ENCODE measurements at places on chromosomes 7 and 10.

DNA sequence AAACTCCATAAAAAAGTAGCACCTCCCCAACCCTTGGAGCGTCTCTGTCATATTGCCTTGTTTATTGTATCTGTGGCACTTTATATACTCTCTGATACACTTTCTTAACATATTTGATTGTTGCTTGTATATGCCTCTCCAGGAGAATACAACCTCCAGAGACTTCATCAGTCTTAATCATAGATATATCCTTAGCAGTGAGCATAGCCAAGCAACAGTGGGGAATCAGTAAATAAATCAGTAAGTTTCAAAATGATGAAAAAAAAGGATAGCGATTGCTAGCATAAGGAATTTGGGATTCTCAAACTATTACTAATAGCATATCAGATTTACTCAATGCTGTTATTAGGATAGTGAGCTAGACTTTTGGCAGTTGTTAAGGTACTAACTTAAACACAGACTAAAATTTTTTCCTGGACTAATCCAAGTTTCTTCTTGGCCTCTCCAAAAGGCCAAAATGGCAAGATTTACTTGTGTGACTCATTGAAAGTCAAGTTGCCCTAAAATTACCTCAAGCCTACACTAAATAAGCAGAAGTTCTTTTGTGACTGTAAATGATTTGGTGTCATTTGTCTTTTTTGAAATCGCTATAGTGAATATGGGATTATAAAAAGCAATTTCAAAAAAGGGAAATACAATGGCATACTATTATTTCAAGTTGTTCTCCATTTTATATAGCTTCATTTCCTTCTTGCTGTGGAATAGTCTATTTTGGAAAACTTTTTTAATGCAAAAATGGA is 177.9 kb downstream of the CHN2 start:
- no peak for DNase-seq

DNA sequence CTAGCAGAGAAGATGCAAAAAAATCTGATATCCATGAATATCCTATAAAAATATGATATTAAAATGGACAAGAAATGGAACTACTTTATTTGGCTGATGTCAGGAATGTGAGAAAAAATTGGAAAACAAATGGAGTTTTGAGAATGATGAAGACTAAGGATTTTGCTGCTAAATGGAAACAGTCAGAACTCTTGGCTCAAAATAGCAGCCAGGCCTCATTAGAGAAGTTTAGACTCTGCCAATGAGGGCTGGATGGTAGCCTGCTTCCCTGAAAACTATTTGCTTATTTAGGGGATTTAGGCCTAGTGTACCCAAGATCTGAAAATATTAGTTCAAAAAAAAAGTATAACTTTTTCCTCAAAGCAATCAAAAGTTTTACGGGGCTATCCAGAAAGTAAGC is 458.5 kb downstream of the TFEC start:
- no peak for DNase-seq

DNA sequence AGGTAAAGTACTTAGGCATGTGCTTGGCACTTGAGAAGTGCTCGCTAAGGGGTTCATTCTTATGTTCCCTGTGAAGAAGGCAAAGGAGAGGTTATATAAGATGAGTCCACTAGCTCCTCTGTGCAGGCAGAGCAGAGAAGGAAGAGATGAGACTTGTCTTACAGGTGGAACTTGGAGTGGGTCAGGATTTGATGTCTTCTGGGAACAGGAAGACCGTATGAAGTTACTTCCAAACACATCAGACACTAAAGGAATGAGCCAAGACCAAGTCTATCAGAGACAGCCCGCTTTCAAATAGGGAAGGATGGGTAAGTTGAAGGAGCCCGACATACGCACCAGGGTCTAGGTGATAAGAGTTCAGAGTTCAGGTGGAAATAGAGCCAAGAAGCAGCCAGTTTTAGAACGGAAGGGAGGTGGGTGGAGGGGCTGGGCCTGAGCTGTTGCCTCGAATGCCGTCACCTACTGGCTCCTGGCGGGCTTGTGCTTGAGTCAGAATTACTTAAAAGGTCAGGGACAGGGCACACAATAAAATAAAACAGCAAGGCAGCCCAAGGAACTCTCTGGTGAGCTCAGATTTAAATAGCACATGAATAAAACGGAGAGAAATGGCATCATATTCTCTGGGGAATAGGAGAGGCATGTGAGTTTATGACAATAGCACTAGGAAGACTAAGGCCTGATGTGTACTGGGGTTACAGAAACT is 56.1 kb upstream of the GRB10 start:
- DNase-seq, result no peak

DNA sequence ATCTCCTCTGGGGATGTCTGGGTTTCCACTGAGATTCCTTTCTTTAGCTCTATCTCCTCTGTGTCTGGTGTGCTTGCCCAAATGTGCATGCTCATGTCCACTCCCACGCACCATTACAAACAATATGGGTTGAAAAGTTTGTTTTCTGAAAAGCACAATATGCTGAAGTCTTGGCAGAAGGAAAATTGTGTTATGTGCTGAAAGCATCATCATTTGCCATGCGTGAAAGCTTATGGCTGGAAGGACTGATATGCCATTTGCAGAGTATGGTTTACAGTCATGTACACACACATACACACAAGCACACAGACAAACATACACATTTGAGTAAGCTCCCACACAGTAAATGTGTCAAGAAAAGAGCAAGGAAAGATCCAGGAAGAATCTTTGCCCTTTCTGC is 231.6 kb downstream of the SORCS3 start:
- DNase-seq, result no peak

DNA sequence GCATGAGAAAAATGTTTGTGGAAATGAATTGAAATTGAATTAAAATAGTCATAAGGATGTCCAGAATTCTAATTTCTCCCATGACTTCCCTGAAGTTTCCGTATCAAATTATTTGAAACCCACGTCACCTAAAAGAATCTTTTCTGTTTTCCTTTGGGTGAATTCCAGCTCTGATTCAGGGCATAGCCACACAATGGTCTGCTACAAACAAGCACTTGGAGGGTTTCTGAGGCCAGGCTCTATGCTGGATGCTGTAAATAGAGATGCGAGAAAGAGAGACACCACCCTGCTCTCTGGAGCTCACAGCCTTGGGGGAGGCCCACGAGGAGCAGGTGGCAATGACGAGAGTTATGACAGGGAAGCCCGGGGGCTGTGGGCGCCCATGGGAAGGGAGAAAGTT is 33.6 kb downstream of the GHRHR start:
- no peak for DNase-seq

GRCh38 chr7:44801890-44802289 is 5.4 kb downstream of the PPIA start:
- no peak for DNase-seq

- no peak for DNase-seq
These were observed 38.9 kb upstream of the LANCL2 start for GRCh38 chr7:55326081-55326835.

GRCh38 chr10:21593986-21594385 is 60.0 kb downstream of the MLLT10 start:
- DNase-seq, result no peak

DNA sequence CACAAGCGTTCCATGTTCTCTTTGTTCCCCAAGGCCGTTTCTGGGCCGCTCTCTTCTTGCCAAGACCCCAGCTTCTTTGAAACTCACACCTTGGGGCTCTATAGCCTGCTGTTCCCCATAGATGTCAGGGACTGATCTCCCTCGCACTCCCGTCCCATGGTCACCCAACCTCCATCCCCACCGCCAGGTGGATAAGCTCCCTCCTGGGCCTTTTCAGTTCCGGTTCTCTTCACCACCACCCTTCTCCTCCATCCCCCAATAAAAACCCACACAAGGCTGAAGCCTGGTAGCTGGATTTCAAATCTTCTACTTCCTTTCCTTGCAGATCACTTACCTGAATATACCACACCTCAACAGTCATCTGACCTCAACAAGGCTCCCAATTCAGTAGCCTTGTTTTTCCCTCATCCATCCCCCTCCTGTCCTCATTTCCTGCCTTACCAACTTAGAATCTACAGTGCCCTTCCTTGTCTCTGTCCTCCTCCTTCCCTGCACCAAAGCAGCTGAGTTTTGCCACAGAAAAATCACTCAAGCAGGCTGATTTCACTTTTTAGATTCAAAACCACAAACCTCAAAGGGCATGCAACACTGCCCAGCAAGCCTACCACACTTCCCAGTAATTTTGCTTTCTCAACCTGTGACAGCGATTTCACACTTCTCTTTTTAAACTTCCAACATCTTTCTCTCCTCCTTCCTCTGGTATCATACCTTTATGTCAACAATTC is 7.7 kb downstream of the SLC37A3 start:
- DNase-seq, result no peak

DNA sequence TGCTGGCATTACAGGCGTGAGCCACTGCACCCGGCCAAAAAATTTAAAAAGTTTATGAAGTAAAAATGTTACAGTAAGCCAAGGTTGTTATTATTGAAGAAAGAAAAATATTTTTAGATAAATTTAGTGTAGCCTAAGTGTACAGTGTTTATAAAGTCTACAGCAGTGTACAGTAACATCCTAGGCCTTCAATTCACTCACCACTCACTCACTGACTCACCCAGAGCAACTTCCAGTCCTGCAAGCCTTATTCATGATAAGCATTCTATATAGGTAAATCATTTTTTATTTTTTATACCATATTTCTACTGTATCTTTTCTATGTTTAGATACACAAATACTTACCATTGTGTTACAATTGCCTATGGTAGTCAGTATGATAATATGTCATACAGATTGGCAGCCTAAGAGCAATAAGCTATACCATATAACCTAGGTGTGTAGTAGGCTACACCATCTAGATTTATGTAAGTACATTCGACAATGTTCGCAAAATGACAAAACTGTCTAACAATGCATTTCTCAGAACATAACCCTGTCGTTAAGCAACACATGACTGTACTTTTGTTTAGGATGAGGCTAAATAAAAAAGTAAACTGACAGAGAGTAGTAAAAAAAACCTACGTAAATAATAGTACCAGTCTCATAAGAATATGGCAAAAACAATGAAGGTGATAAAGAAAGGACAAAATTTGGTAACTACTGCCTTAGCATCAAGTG is 77.8 kb upstream of the FAM133B start:
- DNase-seq, result no peak

GRCh38 chr7:17408245-17408903 is 109.9 kb downstream of the AHR start:
- no peak for DNase-seq

DNA sequence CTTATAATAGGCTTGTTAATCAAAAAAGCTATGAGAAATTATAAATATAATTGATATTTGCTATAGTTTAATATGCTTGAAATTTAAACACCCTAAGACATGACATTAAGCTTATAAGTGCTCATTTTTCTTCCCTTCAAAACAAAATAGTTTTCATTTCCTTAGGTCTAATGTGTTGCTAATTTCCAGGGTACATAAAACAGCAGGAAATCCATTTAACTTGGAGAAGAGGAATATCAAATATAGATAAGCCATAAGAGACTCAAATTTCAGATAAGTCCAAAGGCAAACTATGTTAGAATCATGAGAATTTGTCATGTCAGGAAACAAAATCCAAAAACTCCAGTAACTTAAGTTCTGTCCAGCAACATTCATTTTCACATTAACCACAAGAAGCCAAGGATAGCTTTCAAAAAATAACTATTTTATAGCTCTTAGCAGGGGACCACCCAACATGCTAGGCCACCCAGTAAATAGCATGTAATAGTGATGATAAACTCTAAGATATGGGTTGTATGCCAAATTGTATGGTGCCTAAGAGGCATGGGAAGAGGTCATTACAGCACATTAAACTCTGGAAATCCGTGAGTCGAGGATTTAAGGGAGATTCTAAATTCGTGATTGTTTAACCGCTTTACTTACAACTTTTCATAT is 298.1 kb downstream of the CRPPA start:
- DNase-seq, result no peak

- no peak for DNase-seq
These were observed 96.8 kb downstream of the TMEM26 start for GRCh38 chr10:61356354-61356753.

- no peak for DNase-seq
These were observed 852 bp downstream of the FOXI2 start for GRCh38 chr10:127737563-127738511.

DNA sequence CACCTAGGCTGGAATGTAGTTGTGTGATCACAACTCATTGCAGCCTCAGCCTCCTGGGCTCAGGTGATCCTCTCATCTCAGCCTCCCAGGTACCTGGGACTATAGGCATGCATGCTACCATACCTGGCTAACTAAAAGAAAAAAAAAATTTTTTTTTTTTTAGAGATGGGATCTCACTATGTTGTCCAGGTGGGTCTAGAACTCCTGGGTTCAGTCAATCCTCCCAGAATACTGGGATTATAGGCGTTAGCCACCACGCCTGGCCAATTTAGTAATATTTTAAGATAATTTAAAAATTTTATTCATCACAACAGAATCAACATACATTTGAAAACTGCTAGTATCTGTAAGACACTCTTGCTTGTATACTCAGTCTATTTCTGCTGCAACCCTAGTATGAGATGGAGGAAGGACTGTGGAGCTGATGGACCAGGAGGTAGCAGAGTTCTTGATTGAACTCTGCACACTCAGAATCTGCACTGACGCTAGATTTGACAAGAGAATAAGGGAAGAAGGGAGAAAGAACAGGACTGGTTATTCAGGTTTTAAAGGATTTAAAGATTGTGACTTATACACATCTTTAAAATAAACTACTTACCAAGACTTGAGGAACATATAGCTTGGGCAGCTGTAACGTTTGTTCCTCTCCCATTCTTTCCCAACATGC is 57.6 kb downstream of the VCL start:
- DNase-seq, result no peak

GRCh38 chr10:87925570-87925969 is 62.1 kb downstream of the PTEN start:
- no peak for DNase-seq

DNA sequence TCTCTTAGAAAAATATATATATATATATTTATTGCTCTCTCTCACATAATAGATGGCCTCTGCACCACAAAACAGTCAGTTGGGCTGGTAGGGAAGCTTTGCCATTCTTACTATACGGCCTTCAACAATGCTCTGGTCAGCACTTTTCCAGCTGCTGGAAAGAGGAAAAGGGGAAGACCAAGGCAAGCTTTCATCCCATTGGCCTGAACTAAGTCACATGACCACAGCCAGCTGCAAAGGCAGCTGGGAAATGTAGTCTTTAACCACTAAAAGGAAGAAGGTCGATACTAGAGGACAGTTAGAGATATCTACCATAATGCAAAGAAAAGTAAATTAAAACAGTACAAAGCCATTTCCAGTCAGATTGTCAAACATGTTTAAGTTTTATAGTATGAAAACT is 58.4 kb upstream of the MACROH2A2 start:
- no peak for DNase-seq

DNA sequence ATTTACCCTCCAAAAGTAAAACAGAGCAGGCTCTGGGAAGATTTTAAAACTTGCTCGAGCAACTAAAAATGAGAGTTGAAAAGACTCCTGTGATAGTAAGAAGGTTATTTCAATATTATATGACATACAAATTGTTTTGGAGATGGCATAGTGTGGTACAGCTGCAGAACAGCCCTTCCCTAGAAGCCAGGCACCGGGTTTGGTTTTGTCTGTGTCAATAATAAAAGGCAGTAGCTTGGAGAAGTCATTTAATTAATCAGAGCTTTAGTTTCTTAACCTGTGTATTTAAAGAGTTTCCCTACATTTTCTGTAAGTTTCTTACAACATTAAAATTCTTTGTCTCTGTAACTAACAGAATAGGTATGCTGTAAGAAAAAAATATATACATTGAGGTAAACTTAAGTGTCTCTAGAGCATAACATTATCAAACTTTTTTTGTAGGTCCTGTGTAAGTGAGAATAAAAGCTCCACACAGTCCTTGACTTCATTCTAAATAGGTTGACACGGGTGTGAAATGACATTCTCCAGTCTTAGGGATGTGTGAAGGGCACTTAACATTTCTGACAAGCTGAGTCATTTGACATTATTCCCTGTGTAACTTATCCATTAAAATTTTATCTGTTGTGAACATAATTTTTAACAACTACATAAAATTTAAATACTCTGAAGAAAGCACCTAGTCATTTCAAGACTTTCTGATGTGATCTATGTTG is 425.0 kb upstream of the ETV1 start:
- no peak for DNase-seq

Data from stimulated activated CD8-positive, alpha-beta memory T cell treated with anti-CD3 and anti-CD28 coated beads, Interleukin-2, amount 100 ng/mL, for 1 hour (primary cell).